ENCODE measurements at places on chromosomes 4 and X.
A peak's percentile ranks its signal among the peaks of the same experiment; 100 is the strongest.

- no peak for DNase-seq
Measured at GRCh38 chr4:3835527-3836405, 69.6 kb downstream of the ADRA2C start.

GRCh38 chrX:17292111-17292527 is 82.9 kb upstream of the NHS start:
- no peak for DNase-seq

DNA sequence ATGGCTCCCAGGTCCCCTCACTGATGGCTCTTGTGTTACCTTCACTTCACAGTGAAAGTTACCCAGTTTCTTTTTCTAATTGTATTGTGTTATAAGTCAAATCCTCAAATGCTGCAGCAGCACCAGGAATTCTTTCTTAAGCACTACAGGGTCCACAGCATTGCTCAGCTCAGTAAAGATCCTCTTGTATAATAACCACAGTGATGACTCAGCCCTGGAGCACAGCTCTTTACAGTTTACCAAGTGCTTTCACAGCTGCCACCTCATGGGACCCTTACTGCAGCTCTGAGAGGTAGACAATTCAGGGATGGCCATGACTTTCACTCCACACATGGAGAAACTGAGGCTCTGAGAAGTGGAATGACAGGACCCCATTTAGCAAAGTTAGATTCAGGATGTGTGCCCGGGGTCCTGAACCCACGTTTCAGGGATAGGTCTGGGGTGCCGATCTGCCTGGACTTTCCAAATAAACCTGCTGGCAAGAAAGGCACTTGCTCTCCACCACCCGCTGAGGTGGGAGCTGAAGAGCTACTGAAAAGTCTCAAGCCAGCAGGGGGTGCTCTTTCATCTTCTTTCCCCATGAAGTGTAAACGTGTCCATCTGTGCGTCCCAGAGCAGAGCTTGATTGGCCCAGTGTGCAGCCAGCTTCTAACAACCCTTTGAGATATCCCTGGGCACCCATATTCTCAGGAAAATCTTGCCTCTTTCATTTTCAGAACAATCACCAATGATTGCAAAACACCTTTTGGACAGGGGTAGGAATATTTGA is 35.7 kb upstream of the GABRQ start:
- no peak for DNase-seq

- no peak for DNase-seq
Measured at GRCh38 chr4:147360301-147360700, 120.6 kb upstream of the EDNRA start.

GRCh38 chr4:161792991-161793390 is 370.8 kb downstream of the FSTL5 start:
- DNase-seq, result no peak

DNA sequence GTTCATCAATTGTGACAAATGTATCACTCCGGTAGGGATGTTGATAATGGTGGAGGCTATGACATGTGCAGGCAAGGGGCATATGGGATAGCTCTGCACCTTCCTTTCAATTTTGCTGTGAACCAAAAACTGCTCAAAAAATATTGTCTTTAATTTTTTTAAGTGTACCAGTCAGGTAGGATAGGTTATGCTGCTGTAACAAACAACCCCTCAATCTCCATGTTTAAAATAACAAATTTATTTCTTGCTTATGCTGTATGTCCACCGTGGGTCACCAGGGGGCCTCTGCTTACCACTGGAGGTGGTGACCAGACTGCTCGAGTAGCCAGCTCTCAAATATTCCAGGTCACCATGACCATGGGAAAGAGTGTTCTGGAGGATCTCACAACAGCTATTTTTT is 23.4 kb upstream of the MSX1 start:
- DNase-seq, result no peak

GRCh38 chr4:35700663-35701062 is 543.7 kb downstream of the ARAP2 start:
- DNase-seq, result no peak

GRCh38 chrX:155225774-155226173 is 9.5 kb downstream of the VBP1 start:
- DNase-seq, result no peak

DNA sequence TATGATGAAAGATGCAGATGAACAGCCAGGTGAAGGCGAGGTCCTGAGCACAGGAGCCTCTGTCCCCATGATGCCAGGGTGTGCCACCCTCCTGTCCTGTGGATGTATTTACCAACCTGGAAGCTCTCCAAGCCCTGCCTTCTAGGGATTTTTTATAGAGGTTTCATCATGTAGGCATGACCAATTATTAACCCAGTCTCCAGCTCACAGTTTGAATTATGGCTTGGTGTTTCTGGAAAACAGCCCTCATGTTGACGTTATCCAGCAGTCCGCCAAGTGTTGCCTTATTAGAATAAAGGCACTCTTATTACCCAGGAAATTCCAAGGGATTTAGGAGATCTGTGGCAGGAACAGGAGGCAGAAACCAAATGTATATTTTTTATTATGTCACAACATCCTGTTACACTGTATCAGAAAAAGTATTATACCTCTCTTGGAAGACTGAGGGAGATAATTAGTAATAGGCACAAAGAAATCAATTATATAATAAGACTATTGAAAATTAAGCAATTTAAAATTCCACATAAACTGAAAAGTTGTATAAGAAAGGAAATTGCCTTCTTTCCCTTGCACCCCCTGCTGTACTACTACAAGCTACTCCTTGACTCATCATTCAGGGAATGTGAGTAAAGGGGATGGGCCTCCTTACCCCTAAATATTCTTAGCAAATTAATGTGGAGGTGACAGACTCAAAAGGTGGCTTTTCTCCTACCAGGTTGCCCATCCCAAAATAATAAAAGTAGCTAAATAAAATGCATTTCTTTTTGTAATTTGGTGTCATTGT is 129.6 kb downstream of the ZNF330 start:
- peak; percentile 69 for DNase-seq

DNA sequence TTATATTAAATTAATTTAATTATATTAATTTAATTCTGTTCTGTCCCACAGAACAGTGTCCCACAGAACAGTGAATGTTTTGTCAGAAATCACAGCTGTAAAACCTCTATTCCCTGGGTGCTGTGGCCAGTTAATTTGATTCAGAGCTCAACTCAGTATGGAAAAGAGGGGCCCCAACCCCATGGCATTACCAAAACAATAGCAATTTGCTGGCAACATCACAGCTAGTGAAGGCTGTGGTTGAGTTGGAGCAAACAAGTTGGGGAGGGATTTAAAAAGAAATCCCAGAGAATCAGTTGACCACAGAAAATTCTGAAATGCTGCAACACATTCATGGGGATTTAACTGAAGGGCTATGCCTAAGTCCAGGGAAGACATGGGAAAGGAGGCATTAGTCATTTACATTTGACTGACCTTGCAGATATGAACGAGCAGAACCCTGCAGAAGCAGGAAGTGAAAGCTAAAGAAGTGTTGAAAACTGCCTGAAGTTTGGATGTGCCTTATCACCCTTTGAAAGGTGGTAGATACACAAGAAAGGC is 30.1 kb downstream of the PDHA2 start:
- no peak for DNase-seq

All from ureter (tissue), 1 donor.